NCI-H1930 (cell line): ENCODE measurements at places on chromosomes 12 and 14.
A peak's percentile ranks its signal among the peaks of the same experiment; 100 is the strongest.

DNA sequence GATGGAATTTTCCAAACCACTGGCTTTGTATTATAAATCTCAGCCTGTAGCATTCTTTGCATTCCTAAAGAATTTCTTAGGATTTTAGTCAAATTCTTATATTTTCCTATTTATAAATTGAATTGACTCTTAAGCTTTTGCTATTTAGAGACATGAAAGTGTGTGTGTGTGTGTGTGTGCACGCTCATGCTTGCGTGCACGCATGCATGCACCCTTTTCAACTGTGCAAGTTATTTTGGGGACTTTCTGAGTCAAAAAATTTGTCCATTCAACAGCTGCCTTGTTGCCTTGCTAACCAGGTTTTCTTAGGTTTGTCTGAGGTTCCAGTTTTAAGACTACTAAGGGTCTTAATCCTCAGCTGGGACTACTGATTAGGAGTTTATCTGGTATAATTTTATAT is 42.6 kb downstream of the GPATCH2L start:
- DNase-seq, result no peak

DNA sequence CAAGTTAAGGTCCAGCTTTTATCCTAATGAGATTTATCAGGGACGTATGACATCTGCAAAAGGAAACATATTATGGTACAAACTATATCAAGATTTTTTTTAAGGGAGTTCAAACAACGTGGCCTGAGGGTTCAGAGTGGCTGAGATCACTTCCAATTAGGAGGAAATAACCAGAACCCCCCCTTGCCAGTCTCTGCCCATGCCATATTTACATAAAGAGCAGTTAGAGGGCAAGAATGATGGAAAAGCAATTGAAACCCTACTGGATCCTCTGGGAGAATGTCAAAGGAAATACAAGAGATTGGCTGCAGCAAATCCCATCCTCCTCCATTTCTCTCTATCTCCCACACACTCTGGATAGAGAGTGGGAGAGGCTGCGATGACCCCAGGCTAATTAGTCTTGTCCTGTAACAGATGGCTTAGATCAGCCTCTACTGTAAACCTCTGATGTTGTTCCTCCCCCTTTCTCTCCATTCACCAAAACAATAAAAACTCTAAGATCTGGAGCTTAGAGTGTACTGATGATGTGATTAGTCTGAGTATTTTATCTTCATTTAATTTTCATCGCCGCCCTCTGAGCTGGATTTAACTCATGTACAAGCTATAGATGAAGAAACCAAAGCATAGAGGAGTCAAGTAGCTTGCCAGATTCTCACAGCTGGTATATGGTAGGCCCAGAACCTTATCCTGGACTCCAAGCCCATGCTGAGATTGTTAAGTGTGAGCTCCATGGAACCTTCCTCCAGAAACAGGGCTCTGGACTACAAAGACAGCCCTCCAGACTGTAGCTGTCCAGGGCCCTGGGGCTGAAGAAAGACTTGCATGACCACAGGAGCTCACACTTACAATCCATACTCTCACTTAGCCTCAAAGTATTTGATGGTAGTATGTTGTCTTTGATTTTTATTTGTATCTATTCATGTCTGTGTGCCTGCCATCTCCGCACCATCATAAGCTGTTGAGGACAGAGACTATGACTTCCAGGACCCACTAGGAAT is 54.1 kb upstream of the GNG2 start:
- no peak for DNase-seq

DNA sequence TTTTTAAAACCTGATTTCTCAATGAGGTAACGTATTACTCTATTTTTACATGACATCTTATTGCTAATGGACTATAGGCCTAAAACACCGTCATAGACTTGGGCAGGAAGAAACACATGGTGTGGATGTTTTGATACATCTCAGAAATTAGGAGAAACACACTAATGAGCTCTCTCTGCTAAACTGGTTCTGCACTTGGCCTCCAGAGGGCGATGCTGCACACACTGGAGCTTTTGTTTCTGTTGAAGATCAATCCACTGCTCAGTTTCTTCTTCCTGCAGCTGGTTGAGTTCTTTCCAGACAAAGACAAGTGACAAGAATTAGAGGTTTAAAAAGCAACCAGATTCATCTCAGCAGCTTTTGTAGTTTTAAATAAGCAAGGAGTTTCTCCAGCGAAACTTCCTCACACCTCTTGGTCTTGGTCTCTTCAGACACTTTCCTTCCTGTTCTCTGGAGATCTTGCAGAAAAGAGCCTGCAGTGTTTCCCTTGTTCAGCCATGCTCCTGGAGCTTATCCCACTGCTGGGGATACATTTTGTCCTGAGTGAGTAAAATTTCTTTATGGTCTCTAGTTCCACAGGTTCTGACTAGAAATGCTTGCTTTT is 178.5 kb upstream of the OR4E1 start:
- DNase-seq, result no peak

DNA sequence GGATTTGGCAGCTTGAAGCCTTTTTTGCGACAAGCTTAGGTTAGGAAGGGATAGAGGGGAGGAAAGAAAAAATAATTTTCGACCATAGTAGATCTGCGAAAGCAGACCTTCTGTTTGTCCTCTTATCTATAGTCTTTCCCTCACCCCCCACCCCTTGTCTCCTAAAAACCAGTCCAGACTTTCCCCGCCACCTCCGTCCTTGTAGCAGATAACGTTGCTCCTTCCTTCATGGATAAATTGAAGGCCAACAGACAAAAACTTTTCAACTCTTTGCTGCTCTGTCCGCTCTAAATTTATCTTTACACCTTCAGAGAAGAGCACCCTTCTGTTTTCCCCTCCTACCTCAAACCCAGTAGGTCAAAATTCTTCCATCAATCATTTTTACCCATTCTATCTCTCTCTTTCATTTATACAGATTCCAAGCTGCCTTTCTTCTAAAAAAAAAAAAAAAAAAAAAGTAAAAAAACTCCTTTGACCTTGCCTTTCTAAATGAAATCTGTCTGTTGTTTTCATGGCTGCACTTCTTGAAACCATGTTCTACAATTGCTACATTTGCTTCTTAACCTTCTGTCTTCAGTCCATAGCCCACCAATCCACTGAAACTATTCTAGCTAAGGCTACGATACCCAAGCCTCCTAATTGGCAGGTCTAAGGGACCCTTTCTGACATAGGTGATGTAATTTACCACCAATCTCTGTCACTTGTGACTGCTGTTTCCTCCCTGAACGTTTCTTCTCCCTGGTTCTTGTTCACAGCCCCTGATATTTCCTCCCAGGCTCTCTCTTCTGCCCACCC is 11.1 kb upstream of the NEMF start:
- DNase-seq, result no peak

- no peak for DNase-seq
Measured at GRCh38 chr14:26841326-26841725, 243.5 kb upstream of the NOVA1 start.

DNA sequence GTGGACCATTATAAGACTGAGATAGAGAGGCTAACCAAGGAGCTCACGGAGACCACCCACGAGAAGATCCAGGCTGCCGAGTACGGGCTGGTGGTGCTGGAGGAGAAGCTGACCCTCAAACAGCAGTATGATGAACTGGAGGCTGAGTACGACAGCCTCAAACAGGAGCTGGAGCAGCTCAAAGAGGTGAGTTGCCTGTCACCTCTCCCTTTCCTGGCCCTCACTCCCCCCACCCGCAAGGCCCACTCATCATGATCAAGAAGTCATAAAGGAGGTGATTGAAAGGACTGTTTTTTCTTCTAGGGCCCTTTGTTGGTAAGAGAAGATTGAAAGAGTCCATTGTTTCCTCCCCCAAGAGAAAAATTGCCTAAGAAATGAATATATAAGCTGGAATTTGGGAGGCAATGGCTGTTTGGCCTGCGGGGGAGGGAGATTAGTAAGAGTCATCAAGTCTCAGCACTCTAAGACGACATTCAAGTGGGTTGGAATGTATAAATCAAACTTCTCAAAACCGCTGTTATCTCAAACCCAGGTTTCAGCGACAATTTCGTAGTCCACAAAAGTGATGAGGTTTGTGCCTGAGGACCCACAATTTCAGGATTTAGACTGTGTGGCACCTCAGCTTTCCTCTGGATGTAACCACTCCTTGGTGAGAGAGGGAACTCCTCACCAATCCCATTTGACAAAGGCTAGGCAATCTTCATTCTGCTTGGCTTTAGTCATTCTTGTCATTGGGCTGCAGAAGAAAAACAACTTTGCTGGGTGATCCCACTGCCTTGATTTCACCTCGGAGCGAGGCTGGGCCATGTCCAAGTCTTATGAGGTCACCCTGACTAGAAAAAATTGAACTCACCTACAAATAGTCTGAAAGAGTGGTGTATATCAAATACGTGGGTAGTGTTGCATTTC is 966 bp downstream of the BICD1 start:
- DNase-seq, result no peak

DNA sequence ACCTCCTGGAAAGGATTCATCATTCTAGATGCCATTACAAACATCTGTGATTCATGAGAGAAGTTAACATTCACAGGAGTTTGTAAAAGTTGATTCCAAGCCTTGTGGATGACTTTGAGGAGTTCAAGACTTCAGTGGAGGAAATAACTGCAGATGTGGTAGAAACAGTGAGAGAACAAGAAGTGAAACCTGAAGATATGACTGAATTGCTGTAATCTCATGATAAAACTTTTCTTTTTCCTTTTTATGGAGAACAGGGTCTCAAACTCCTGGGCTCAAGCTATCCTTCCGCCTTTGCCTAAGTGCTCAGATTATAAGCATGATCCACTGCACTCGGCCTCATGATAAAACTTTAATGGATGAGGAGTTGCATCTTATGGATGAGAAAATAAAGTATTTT is 64.5 kb upstream of the GTF2A1 start:
- no peak for DNase-seq

DNA sequence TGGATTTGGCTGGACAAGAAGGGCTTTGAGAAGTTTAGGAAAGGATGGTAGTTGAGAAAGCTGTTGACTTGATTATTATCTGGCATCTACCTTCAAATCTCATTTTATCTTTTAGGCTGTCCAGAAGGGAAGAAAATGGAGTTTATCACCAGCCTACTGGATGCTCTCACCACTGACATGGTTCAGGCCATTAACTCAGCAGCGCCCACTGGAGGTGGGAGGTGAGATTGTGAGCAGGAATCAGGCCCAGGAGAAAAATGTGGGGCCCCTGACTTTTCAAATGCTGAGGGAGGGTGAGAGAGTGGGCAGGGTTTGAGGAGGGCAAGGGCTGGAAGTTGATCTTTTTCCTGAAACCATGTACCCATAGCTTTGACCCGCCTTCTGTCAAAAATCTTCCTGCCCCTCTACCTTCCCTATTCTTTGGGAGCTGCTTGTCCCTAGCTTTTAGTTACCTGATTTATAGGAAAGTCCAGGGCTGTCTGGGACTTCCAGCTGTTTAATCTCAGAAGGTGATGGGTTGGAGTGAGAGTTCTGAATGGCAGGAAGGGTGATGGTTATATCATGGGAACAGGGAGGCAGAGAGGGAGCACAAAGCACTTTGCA is 134.2 kb downstream of the SMOC1 start:
- DNase-seq, result peak; percentile 9

- DNase-seq, result no peak
Measured at GRCh38 chr12:109269428-109269827, 39.7 kb downstream of the FOXN4 start.

DNA sequence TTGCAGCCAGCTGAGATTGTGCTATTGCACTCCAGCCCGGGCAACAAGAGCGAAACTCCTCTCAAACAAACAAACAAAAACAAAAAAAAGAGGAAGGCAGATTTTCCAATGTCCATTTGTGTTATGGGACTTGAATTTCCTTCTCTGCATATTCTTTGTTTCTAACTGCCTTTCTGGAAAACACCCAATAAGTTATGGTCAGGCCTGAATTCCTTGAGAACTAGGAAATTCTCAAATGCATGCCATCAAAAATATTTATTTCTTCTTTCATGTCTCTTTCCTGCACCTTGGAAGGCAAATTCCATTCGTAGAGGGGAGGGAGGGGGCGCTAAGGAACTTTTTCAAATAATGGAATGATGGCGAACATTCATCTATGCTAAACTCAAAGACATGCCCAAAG is 117.6 kb upstream of the TMCC3 start:
- DNase-seq, result no peak

DNA sequence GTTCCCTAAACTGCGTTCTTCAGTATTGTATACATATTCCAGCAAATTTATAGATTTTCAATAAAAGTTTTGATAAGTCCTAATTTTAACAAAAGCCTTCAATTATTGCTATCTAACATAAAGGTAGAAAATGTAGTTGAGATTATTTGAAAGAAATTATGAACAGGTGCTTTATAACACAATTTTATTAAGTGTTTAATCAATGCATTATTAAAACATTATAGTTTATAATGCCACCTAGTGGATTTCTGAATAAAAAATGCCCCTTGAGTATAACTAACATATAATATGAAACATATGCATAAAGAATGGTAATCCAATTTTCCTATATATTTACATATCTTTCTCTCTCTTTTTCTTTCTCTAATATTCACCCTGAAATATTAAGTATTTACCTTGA is 515.3 kb downstream of the SLC6A15 start:
- DNase-seq, result no peak

- DNase-seq, result no peak
Measured at GRCh38 chr14:99035268-99035667, 236.7 kb downstream of the BCL11B start.

DNA sequence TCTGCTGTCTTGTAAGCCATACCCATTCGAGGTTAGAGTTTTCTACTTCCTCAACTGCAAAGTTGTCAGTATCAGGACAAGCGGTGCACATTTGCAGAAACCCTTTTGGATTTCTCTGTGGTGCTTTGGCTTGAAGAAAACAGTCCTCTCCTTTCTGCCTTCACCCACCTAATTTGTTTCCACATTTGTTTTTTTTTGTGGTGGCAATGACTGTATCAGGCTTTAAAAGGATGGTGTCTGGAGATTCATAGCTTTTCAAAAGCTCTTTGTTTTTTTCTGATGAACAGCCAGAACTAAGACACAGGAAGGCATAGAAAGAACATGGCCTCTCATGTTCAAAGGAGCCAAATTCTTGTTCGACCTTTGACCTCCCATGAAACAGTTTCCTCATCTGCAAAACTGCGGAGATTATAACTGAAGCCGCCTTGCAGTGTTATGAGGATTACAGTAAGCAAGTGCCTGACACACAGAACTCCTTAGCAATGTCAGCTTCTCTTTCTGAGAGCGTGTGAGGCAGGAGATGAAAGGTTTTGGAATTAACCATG is 270.6 kb upstream of the TBX3 start:
- DNase-seq, result no peak

- DNase-seq, result no peak
Measured at GRCh38 chr12:49979791-49980190, 7.0 kb downstream of the AQP6 start.

DNA sequence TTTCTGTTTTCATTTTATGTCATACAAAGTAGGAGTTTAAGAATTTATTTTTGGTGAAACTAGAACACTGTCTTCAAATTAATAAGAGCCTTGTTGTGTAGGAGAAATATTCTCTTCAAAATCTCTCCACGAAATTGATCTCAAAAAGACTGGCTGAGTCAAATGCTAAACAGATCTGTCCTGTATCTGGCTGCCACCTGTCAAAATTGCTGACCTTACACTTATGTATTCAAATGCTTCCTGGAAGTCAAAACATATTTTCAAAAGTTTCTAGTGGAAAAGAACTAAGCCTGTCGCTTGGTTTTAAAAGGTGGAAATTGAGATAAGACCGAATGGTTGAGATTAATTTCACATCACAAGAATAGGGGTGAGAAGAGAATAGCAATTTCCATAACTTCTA is 121.4 kb downstream of the RGS6 start:
- no peak for DNase-seq
